ENCODE measurements at places on chromosomes 11 and 22. TPM values are rescaled to one million over a fixed set of nuclear protein-coding genes. Genes with fewer than 3 reads are reported as not detected.

The VWCE gene
- polyA plus RNA-seq, result not detected

The TMEM9B gene
- 186 TPM for polyA plus RNA-seq

The DEPDC7 gene
- polyA plus RNA-seq, result 1.3 TPM

The BACE1 gene
- polyA plus RNA-seq, result 1.0 TPM

The AQP11 gene
- 1.1 TPM for polyA plus RNA-seq

The ST14 gene
- 0.54 TPM for polyA plus RNA-seq

The APOA4 gene
- not detected for polyA plus RNA-seq

The FOLR2 gene
- not detected for polyA plus RNA-seq

The BCO2 gene
- polyA plus RNA-seq, result 2.7 TPM

The P2RY6 gene
- polyA plus RNA-seq, result 3.0 TPM

The APOBEC3B gene
- polyA plus RNA-seq, result 3.9 TPM

The CNIH2 gene
- polyA plus RNA-seq, result not detected

The SERPING1 gene
- polyA plus RNA-seq, result 0.71 TPM

The NLRP14 gene
- not detected for polyA plus RNA-seq

The SHISAL1 gene
- not detected for polyA plus RNA-seq

The MS4A6A gene
- polyA plus RNA-seq, result 34.2 TPM

The RAB36 gene
- 3.7 TPM for polyA plus RNA-seq

The TRIM34 gene
- polyA plus RNA-seq, result 37.6 TPM

The HYLS1 gene
- polyA plus RNA-seq, result 11.5 TPM

The TREH gene
- not detected for polyA plus RNA-seq

The UEVLD gene
- 18.1 TPM for polyA plus RNA-seq

The SLC5A1 gene
- not detected for polyA plus RNA-seq

The PANX3 gene
- polyA plus RNA-seq, result not detected

The SULT4A1 gene
- not detected for polyA plus RNA-seq

Data from immature natural killer cell (primary cell).